ENCODE measurements at places on chromosomes 4 and X. TPM values are rescaled to one million over a fixed set of nuclear protein-coding genes. Genes with fewer than 3 reads are reported as not detected.

DNA sequence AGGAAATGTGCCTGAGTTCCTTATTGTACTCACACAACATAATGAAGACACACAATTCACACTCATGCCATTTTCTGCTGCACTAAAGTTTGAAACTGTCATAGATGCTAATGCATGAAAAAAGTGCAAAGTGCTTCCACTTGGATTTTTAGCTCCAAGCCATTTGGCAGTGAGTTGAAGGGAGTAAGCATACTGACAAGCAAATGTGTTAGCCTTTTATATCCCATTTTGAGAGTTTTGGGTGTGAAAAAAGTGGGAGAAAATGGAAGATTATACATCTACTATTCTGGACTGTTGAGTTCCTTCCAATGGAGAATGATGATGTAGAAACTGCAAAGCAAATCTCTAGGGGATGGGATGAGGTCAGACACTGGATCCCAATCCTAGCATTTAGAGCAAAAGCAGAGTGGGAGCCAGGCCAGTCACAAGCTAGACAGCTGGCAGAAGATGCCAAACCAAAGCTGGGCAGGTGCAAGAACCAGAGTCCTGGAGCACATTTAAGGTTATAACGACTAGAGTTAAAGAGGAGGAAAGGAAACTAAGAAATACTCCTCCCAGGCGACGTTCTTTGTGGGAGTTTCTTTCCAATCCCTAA, 216.8 kb downstream of the FBXO8 start:
- no peaks in the 10 kb centered on the region for H3K36me3 ChIP-seq
- DNase-seq, result no peak
- no peak overlapping the region for H3K27ac ChIP-seq

Gene NIPAL1
- total RNA-seq, result 0.05 TPM

DNA sequence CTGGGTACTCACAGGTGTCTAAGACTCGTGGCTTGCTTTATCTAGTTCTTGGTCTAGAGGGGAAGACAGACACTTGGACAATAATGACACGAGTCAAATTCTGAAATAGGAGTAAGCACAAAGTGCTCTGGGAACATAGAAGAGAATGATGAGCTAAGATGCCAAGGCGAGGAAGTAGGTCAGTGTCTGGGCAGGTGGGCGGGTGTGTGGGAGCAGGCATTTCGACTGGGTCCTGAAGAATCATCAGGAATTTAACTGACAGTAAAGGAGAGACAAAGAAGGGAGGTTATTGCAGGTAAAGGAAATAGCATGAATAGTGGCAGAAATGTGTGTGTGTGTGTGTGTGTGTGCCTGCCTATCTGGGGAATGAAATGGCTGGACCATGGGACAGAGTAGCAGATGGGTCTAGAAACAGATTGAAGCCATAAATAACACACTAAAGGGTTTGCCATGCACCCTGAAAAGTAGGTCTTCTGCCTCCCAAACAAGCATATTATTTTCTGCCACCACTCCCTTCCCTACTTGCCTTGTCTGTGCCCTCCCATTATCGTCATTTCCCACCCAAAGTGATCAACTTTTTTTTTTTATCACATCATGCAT, 58.4 kb upstream of the SLC25A43 start:
- no peak overlapping the region for H3K27ac ChIP-seq
- no peaks in the 10 kb centered on the region for H3K4me1 ChIP-seq
- H3K36me3 ChIP-seq, result no peaks in the 10 kb centered on the region

Gene RAB9B
- 5.4 TPM for total RNA-seq

GRCh38 chr4:188232428-188232827, 93.2 kb downstream of the TRIML1 start:
- no peaks in the 10 kb centered on the region for H3K36me3 ChIP-seq
- no peaks in the 10 kb centered on the region for H3K4me1 ChIP-seq
- DNase-seq, result no peak
- no peak overlapping the region for H3K27ac ChIP-seq
- no peak overlapping the region for H3K4me3 ChIP-seq
- H3K27me3 ChIP-seq, result no peaks in the 10 kb centered on the region

GRCh38 chrX:71372388-71372787, 6.2 kb downstream of the TAF1 start:
- H3K27me3 ChIP-seq, result no peaks in the 10 kb centered on the region
- DNase-seq, result no peak
- peaks cover 5% of the 10 kb centered on the region for H3K4me1 ChIP-seq
- H3K4me3 ChIP-seq, result no peak overlapping the region
- H3K36me3 ChIP-seq, result no peaks in the 10 kb centered on the region
- no peak overlapping the region for H3K27ac ChIP-seq

- no peak overlapping the region for H3K4me3 ChIP-seq
- H3K36me3 ChIP-seq, result no peaks in the 10 kb centered on the region
- H3K27me3 ChIP-seq, result no peaks in the 10 kb centered on the region
- peak; percentile 64 for DNase-seq
These were observed 147.9 kb downstream of the NSUN7 start for GRCh38 chr4:40897557-40898203.

Gene FGF5
- not detected for total RNA-seq

GRCh38 chr4:35883108-35883507, 361.2 kb downstream of the ARAP2 start:
- H3K27me3 ChIP-seq, result no peaks in the 10 kb centered on the region
- no peaks in the 10 kb centered on the region for H3K36me3 ChIP-seq
- no peak for DNase-seq
- no peak overlapping the region for H3K27ac ChIP-seq
- H3K4me1 ChIP-seq, result no peaks in the 10 kb centered on the region

DNA sequence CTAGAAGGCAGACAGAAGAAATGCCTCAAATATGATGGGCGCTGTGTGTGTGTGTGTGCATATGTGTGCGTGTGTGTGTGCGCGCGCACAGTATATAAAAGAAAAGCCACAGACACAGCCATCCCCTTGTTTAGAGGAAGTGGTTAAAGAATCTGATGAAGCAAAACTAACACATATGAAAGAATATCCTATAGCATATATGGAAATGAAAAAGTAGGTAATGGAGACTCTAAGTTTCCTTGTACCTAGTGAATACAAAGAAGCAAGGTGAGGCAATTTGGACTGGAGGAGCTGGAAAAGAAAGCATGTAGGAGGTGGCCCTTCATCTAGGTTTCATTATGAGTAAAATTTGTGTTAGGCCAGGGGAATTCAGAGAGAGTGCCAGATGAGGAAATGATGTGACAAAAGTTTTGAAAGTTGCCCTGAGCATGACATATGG, 58.6 kb upstream of the MCF2 start:
- no peak overlapping the region for H3K27ac ChIP-seq
- H3K4me3 ChIP-seq, result no peak overlapping the region
- no peaks in the 10 kb centered on the region for H3K27me3 ChIP-seq
- H3K36me3 ChIP-seq, result no peaks in the 10 kb centered on the region
- no peak for DNase-seq

DNA sequence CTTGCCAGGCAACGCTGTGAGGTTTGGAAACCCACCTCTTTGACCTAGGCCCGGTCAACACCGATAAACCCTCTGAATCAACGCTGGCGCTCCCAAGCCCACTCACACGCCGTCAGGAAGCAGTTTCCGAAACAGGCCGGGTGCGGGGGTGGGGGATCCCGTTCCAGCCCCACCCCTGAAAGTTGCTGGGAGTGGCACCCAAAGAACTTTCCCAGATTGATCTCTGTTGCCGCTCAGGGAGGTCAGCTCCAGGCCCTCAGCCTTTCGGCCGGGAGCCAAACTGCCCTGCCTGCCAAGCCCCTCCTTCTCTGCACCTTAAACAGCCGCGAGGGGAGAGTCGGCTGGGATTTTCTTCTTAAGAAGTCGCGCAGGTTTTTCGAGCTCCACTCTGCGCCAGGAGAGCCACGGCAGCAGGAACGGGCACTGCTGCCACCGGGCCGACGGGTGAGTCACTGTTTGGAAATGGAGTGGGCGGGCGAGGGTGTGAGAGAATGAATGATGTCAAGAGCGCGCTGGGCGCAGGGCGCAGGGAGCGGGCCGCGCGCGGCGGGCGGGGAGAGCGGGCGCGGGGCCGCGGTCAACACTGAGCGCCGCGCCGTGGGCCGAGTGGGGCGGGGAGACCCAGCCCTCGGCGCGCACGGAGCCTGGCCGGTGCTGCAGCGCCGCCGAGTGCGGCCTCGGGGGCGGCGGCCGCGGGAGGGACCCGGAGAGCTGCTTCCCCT, at the start of gene SGMS2:
SGMS2 (plus strand) TSS at position 583 of the 722 bp plus-strand sequence. CDS start 70,622 bp downstream, outside the sequence.
- no peaks in the 10 kb centered on the region for H3K36me3 ChIP-seq
- H3K27ac ChIP-seq, result peak within 1 kb of the TSS; percentile 59
- H3K4me3 ChIP-seq, result peak within 1 kb of the TSS; percentile 66
- peaks cover 1% of the 10 kb centered on the region for H3K4me1 ChIP-seq
- H3K27me3 ChIP-seq, result no peaks in the 10 kb centered on the region
- DNase-seq, result peak; percentile 72

Data from ovary (tissue), 10 donors.